Stimulated activated CD8-positive, alpha-beta memory T cell treated with anti-CD3 and anti-CD28 coated beads, Interleukin-4, amount 100 ng/mL, for 4 hours (primary cell): ENCODE measurements at places on chromosomes 13 and 19.

GRCh38 chr19:12801466-12802266, at the start of the genes PRDX2 and THSD8:
TSS of gene PRDX2 (minus strand) at chr19:12801800. CDS start at chr19:12801261, 539 bp downstream.
TSS of gene THSD8 (plus strand) at chr19:12802069. CDS start at chr19:12802072, 3 bp downstream.
- no peak for DNase-seq

DNA sequence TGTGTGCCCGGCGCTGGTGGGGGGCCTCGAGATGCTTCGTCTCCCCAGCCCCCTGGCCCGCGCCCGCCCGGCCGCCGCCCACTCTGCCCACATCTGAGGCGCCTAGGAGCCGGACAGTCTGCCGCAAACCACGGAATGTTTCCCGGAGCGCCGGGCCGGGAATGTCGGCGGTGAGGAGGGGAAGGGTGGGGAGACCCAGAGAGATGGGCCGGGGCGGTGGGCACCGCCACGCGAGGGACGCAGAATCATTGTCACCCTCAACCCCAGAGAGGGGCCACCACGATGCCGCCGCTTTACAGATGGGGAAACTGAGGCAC, 46.1 kb upstream of the NFIC start:
- DNase-seq = no peak

DNA sequence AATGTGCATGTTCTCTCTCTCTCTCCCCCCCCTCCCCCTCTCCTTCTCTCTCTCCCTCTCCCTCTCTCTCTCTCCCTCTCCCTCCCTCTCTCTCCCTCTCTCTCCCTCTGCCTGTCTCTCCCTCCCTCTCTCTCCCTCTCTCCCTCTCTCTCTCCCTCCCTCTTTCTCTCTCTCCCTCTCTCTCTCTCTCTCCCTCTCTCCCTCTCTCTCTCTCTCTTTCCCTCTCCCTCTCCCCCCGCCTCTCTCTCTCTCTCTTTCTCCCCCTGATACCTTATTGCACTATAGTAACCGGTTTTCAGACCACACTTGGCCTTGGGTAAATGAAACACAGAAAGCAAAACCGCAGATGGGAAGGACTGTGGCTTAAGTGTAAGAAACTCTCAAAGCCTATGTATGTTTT, 34.7 kb upstream of the SPACA7 start:
- no peak for DNase-seq

DNA sequence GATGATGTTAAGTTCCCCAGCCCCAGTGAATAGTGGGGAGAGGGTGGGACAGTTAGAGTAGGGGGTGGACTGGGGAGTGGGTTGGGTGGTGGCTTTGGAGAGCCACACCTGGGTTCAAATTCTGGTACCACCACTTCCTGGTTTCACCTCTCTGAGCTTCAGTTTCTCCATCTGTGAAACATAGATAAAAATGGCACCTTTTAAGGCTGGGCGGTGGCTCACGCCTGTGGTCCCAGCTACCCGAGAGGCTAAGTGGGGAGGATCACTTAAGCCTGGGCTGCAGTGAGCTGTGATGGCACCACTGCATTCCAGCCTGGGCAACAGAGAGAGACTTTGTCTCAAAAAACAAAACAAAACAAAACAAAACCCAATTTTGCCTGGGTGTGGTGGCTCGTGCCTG, 5.9 kb downstream of the VAV1 start:
- DNase-seq = no peak

DNA sequence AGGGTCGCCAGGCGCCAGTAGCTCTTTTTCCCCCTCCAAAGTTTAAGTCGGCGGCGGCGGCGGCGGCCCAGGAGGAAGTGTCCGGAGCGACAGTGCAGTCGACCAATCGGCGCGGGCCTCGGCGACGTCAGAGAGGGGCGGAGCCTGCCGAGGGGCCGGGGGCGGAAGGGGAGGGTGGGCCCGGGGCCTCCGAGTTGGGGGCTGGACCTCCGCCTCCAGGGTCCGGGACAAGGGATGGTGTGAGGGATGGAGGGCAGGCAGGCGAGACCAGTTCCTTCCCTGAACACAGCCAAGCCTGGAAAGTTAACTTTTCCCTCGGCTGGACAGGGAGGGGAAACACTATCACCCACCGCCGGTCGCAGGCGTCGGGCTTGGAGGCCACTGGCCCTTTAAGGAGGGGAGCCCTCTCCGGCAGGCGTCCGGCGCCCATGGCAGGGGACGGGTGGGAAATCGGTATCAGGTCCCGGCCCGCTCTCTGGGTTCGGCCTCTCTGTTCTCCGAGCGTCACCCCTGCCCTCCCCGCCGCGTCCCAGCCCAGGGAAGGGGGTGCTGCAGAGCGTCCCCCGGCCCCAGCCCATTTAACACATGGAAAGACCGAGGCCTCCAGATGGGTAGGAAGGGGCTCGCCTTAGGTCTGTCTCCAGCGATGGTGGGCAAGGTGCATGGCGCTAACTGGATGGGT, at the start of gene PRKD2:
PRKD2 (minus strand) TSS at position 81 of the 682 bp plus-strand sequence. CDS start 744 bp downstream, outside the sequence.
- peak; percentile 77 for DNase-seq

DNA sequence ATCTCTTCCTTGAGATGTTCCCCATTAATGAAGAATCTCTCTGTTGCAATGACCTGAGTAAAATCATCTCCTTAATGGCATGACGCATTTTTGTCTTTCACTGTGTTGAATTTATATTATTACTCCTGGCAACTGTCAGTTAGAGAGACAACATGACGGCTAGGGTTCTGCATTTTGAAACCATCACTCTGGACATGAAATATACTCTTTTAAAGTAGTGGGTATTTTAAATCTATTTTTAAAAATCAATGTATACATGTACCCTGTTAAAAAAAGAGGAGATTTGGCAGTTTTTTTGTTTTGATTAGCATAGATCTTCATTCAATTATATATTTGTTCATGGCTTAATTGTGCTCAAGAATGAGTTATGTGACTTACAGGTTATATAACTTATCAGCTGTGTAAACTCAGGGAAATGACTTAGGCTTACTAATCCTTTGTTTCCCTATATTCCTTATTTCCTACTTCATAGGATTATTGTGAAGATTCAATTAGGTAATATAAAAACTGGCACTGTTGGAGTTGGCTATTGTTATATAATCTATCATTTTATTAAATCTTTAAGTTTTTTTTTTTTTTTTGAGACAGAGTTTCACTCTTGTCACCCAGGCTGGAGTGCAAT, 632.0 kb upstream of the SPRY2 start:
- no peak for DNase-seq

DNA sequence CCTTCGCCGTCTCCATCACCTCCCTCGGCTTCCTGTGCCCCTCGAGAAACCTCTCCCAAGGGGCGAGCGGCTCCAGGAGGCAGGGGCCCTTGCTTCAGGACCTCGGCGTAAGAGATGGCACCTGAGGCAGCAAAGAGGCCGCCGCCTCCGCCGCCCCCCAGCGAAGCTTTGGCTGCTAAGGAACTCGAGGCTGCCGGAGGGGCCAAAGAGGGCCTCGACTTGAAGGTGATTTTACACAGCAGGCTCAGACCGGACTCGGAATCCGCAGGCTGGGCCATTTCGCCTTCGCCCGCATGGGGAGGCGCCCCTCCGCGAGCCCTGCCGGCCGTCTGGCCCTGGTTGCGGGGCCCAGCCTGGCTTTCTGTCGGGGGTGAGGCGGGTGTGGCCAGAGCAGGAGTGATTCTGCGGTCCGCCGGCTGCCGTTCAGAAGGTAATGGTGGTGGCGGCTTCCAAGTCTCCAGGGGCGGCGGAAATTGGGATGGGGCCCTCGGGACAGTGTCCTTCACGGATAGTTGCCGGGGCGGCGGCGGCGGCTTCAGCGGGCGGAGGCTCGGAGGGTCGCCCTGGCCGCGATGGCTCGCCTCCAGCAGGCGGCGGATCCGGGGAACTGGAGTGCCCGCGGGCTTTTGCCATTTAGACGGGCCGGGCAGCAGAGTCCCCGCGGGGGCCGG, 1.4 kb downstream of the GGN start:
- no peak for DNase-seq

DNA sequence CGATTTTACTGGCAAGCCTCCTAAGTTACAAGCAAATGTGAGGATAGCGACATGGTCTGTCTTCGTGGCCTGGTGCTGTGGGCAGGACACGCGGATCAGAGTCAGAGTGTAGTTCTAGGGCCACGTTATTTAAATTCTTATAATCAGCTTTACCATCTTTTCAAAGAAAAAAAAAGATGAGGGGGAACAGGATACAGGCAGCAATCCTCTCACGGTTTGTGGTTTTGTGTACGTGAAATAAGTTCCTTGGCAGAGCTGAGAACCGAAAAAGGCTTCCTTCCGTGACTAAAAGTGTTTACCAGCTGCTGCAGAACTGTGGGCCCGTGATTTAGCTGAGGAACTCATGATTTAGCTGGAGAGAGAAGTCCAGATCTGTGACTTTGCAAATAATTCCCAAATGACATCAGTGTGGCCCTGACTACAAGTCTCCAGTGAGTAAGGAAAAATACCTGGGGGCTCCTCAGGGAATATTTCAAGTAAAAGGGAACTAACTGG, 27.2 kb downstream of the RCBTB2 start:
- DNase-seq = no peak

DNA sequence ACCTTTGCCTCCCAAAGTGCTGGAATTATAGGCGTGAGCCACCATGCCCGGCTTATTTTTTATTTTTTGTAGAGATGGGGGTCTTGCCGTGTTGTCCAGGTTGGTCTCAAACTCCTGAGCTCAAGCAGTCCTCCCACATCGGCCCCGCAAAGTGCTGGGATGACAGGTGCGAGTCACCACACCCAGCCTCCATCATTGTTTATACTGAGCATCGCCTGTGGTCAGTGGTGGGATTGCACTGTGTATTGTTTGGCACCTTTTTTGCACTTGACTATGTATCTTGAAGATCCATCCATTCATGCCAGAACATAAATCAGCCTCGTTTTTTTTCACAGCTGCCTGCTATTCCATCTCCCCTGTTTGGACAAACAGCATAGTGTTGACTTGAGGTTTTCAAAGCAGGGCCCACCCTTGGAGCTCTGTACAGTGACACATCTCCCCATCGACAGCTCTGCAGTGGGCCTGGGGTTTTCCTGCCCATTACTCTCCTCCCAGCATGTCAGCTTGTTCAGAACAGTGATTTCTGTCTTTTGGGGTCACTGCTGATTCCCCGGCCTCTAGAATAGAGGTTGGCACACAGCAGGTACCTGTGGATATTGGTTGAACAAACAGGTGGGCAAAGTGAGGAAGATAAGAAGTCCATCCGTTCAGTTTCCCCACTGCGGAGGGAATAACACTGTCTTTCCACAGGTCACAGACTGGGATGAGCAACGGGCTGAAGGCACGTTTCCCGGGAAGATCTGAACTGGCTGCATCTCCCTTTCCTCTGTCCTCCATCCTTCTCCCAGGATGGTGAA, 8.2 kb upstream of the UPK1A start:
- no peak for DNase-seq
